ENCODE measurements at places on chromosomes 3 and 15.

- DNase-seq = no peak
Observed at GRCh38 chr3:58356054-58356453, 23.4 kb downstream of the PXK start.

DNA sequence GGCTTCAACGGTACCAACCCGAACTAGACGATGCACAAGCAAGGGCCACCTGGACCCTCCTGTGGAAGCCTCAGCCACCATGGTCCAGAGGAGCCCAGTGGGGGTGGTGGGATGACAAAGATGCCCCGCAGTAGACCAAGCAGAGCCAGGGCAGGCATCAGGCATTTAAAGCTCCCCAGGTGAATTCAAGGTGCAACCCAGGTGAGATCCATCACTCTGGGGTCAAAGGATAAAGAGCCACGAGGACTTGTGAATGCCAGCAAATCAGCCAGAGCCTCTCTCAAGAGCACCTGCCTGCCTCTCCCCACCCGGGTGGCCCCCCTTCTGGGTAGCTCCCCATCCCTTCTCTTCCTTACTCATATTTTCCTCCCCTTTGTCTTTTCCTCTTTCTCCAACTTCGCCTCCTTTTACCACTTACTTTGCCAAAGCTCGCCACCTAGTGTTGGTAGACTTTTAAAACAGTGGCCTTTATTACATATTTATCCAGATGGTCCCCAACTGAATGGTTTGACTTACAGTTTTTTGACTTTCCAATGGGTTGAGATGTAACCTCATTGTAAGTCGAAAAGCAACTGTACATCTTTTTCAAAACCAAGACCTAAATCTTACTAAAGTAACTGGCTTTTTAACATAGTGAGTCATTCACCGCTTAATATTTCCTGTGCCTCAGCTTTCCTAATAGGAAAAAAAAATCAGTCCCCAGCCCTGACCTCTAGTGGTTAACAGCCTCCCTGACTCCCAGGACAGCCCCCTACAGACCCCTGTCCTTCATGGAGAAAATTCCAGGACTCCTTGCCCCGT lies 18.8 kb downstream of the PLA2G4F start:
- no peak for DNase-seq

GRCh38 chr3:134459562-134459961 lies 26.2 kb downstream of the ANAPC13 start:
- DNase-seq = no peak

DNA sequence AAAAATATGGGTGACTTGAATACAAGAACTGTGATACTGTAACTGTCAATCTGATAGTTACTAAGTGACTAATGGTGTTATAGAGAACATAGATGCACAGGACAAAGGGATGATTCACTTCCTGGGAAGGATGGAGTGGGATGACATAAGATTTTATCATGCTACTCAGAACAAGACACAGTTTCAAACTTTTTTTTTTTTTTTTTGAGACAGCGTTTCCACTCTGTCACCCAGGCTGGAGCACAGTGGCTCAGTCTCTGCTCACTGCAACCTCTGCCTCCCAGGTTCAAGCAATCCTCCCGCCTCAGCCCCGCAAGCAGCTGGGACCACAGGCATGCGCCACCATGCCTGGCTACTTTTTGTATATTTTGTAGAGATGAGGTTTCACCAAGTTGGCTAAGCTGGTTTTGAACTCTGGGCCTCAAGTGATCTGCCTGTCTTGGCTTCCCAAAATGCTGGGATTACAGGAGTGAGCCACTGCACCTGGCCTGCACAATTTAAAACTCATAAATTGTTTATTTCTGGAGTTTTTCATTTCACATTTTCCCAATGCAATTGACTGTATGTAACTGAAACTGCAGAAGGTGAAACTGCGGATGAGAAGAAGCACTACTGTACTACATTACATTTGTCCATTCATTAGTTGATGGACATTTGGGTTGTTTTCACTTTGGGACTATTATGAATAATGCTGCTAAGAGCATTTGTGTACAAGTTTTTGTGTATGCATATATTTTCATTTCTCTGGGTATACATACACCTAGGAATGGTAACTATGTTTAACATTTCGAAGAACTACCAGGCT lies 40.6 kb downstream of the ADIPOQ start:
- no peak for DNase-seq

GRCh38 chr3:195155570-195156241 lies 115.3 kb downstream of the XXYLT1 start:
- no peak for DNase-seq

DNA sequence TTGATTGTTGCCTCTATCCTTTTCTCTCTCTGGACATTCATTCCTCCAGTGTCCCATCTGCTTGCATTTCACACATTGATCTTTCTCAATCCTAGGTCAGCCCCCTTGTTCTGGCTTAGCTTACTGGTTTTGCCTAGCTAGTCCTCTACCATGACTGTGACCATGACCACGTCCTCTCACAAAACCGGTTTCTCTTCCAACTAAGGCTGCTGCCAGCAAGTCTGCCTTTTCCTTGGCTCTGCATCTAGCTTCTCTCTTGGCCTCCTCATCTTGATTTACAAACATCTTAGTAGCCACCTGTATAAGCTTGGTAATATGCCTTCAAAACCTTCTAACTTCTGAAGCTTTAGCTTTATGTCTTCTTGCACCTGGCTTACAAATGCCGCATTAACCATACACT lies 167.2 kb downstream of the STXBP5L start:
- no peak for DNase-seq

DNA sequence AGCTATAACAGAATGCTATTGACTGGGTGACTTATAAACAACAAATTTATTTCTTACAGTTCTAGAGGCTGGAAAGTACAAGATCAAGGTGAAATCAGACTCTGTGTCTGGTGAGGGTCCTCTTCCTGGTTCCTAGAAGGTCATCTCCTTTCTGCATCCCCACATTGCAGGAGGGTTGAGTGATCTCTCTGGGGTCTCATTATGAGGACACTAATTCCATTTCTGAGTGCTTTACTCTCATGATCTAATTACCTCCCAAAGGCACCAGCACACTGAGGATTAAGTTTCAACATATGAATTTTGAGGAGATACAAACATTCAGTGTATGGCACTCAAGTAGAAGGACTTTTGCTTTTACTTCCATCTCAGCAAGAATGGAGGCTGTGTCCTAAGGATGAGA lies 534.1 kb upstream of the KCNMB2 start:
- DNase-seq = no peak

DNA sequence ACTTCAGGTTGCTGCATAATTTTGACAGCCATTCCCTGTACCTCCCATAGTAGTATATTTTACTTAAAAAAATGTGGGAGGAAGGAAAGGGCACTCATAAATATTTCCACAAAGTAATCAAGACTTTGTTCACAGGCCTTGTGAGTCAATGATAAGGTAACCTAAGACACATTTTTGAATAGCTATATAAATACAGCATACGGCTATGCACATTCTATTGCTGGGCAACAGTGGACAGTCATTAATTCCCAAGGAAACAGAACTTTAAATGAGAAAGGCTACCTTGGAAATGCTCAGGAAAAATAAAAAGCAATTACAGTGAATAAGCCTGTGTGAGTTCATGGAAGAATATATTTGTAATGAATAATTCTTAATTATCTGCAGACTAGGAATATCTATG lies 144.0 kb downstream of the CADM2 start:
- DNase-seq = no peak

DNA sequence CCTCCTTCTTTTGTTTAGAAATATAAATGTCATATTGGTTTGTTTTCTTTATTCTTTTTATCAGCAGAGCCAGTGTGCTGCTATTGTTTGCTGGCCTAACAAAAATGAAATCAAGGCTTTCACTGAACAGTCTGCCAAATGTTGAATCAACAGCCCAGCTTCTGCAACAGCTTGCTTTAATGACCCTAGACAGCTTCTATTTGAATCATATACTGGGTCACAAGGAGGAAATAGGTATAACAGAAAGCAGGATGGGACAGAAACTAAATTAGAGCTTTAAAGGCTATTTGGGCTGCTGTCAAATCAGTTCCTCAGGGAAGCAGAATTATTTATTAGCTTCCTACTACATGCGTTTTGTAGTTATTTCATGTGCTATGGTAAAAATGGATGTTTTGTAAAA lies 12.1 kb upstream of the DNAJC13 start:
- DNase-seq = no peak

DNA sequence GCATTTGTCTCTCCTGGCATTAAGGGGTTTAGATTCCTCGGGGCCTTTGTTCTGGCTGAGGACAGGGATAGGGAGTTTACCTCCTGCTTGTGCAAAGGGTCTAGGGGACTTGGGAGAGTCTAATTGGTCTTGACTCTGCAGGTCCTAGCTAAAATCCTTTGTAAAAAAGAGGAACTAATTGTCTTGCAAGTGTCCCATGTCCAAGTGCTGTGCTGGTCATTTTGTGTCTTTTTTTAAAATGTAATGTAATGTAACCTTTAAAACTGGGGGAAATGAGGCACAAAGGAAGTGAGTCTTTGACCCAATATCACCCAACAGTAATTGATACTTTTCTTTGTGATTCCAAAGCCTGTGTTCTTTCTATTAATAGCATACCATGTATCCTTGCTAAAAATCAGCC lies 14.9 kb upstream of the C3orf80 start:
- no peak for DNase-seq

DNA sequence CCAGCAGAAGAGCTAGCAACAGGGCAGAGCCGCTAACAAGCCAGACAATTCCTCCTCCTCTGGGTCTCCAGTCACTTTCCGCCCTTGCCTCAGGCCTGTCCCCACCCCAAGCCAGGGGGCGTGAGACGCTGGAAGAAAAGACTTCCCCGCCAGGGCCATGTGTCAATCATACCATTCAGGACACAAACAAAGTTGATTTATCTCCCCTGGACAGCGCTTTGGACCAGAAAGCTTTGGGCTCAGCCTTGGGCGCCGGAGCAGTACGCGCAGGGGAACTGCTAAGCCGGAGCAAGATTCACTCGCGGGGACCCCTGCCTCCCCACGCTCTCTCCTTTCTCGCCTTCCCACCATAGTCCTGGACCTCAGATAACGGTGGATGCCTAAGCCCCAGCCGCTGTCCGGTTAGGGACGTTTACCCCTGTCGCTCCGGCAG lies 479 bp downstream of the LRRC2 start:
- DNase-seq = no peak

DNA sequence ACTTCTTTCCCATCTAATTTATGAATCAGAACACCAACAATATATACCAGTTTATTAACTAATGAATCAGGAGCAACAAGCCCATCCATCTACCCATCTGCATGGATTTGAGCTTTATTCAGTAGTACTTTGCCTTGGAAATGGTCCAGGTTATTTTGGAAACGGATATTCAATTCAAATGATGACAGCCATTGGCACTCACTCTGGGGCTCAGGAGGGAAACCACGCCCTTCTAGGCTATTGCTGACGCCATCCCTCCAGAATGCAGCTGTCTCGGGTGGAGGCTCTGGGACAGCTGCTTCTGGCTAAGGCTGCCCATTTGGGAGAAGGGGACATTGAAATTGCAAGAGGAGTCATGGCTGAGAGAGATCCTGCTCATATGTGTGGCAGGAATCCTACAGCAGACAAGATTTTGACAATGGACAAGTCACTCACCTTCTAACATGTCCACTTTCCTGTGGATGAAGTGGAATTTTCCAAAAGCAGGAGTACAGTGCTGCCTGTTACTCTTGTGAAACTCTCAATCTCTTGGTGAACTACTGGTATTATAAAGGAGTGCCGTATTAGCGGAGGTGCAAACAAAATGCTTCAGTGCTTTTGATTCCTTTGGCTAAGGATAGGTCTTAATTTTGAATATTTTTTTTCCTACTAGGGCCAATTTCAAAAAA lies 29.3 kb upstream of the TRAK1 start:
- DNase-seq = no peak

DNA sequence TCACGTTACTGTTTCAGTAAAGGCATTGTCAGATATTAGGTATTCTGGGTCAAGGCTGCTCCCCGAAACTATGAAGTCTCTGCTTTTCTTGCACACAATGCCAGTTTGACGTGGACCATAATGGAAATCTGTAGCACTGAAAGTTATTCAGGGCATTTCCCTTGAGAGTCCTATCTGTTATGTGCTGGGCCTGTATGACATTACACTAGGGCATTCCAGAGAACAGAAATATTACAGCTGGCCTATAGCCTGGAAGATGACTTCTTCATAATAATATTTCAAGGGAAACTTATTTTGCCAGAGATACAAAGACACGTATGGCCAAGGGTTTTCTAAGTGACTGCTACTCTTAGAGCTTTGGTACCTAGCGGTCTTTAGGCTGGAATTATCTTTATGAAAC lies 613.6 kb upstream of the CBLB start:
- DNase-seq = no peak

Data from stimulated activated CD4-positive, alpha-beta T cell treated with anti-CD3 and anti-CD28 coated beads, TNF-alpha, amount 100 ng/mL, for 1 hour (primary cell).